ENCODE measurements at places on chromosomes 7 and 10. TPM values are rescaled to one million over a fixed set of nuclear protein-coding genes. Genes with fewer than 3 reads are reported as not detected.

Gene MYL10
- total RNA-seq = not detected

Gene SPOCK2
- 25.9 TPM for total RNA-seq

Gene SYCE1
- total RNA-seq = not detected

DNA sequence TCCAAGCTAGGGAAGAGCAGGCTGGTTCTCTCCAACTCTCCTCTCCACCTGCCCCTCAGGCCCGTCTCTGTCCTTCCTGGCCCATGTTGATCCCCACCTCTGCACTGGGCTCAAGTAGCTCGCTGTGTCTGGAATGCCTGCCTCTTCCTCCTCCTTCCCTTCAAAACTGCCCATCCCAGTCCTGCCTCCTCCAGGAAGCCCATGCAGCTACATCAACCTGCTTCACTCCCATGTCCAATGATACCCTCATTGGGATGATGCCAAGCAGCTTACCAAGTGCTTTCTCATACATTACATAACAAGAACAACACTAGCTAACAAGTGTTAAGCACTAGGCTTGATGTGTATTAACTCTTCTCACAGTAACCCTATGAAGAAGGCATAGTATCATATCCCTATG, 8.2 kb downstream of the ASB10 start:
- DNase-seq = no peak

DNA sequence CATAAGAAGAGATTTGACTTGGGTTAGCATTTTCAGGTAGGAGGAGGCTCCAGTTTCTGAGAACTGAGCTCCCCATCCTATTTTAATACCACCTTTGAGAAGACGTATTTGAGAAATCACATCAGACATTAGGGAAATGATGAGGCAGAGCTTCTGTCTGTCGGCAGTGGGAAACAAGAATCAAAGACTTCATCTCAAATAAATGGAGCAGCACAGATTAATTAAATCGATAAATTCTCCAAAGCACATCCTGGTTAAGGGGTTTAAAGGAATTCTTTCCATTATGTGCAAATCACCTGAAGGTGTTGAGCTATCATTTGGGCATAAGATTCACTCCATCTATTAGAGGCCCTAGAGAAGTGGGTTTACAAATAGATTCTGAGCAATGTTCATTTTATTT, 7.6 kb downstream of the ADARB2 start:
- DNase-seq = no peak

- DNase-seq = no peak
These were observed 41.9 kb upstream of the NXPH1 start for GRCh38 chr7:8391353-8392062.

DNA sequence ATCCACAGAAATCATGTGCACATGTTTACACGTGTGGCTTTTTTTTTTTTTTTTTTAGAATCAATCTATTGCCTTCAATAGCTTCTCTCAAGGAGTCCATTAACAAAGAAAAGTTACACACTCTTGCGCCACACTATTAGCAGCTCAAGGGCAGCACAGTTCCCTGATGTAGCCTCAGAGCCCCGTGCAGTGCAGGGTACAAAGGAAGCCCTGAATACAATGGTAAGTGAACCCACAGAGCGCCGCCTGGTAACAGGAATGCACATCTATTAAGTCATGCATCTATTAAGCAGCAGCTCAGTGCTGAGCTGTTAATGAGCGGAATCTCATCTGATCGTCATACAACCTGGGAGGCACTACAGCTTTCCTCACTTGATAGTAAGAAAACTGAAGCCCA, 113.7 kb upstream of the PDLIM1 start:
- no peak for DNase-seq
